Urinary bladder (tissue), 4 donors: ENCODE measurements at places on chromosomes 7 and 10. TPM values are rescaled to one million over a fixed set of nuclear protein-coding genes. Genes with fewer than 3 reads are reported as not detected.

TRIM50 gene
- total RNA-seq: 0.21 TPM

SYT15 gene
- 2.5 TPM for total RNA-seq

TBRG4 gene
- 41.6 TPM for total RNA-seq

NKX2-3 gene
- 0.11 TPM for total RNA-seq

CACNA2D1 gene
- 89.1 TPM for total RNA-seq
